ENCODE measurements at places on chromosomes 16 and 17.

GRCh38 chr16:52492789-52493357 is 54.1 kb downstream of the TOX3 start:
- DNase-seq: no peak

DNA sequence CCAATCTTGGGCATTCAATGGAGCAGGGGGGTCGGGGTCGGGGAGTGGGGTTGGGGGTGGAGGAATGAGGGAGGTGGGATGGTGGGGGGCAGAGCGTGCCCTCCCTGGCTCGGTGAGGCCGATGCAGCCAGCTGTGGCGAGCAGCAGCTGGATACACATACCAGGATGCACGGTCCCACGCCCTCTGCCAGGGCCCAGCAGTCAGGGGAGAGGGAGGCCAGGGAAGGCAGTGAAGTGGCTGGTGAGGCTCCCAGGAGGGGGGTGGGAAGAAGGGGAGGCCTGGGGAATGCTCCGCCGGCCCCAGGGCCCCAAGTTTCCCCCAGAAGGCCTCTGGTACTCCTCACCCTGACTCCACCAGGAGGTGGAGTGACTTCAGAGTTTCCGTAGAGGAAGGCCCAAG is 77.6 kb upstream of the LHX1 start:
- DNase-seq: no peak

DNA sequence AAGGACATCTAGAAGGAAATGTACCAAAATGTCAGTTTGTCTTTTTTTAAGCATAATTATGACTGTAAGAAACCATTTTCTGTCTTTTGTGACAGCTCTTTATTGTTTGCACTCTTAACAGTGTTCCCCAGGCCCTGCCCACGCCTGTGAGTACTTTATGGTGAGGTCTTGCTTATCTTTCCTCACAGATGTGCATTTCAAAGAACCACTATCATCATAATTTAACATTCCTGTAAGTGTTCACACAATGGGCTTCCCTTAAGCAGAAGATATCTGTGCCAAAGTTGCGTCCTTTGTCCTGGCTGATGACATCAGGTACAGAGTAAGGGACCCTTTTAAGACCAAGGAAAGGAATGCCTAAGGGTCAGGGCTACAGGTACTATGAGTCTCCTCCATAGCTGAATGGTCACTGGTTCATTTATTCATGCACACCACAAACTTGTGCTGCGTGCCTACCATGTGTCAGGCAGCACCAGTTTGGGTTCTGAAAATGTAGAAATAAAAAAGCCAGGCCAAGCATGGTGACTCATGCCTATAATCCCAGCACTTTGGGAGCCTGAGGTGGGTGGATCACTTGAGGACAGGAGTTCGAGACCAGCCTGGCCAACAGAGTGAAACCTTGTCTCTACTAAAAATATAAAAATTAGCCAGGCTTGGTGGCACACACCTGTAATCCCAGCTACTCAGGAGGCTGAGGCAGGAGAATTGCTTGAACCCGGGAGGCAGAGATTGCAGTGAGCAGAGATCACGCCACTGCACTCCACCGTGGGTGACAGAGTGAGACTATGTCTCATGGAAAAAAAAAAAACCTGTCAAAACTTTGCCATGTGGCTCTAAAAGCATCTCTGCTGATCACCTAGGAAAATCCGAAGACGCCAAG is 55.4 kb upstream of the NLK start:
- no peak for DNase-seq

DNA sequence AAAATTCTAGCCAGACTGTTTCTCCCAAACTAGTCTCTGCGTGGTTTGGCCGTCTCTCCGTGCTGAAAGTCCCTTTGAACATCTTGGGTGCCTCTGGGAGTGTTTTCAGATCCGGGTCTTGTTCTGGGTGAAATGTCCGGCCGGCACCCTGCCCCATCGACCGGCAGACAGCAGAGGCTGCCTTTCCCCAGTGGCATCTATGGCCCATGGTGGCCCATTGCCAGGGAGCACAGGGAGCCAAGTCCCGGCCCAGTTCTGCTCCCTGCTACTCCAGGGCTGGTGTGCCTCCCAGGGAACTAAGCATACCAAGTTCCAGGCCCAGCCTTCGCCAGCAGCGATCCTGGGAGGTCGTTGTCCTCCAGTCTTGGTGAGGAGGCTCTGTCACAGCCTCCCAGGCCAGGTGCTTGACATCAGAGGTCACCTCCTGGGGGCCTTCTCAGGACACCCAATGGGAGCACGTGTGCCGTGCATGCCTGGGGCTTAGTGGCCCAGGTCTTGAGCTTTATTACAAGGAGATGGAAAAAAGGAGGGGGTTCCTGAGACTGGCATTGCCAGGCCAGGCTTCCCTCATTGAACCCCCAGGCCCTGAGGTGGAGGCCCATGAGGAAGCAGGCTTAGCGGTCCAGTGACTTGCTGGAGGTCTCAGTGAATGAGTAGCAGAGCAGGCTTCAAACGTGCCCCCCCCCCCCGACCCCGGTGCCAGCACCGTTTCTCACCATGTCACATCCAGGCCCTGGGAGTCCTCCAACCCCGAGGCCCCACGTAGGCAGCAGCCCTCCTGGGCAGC is 54.0 kb downstream of the PGS1 start:
- no peak for DNase-seq

- DNase-seq: no peak
Observed at GRCh38 chr17:76054112-76054476, 18.2 kb downstream of the SRP68 start.

- no peak for DNase-seq
Observed at GRCh38 chr17:17666111-17666714, 15.0 kb upstream of the RAI1 start.

DNA sequence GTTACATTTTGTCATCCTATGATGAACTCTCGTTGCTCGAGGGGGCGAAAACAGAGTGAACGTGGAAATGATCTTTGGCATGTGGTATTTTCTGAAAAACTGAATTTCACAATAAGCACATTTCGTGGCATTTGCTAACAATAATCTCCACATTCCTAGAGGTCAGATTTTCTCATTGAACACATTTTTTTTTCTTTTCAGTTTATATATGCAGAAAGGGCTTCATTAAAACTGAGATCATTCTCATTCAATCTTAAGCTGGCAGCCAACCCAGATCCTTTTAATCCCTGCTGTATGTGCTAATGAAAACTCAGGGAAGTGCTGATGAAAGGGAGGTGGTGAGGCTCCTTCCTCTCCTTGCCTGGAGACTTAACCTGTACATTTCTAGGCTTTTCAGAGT is 52.6 kb downstream of the PRKCA start:
- no peak for DNase-seq

GRCh38 chr16:13378151-13378550 is 476.8 kb downstream of the SHISA9 start:
- no peak for DNase-seq

All from progenitor cell of endocrine pancreas (in vitro differentiated cells).